NCI-H187 treated with DMSO at 0.1 percent for 48 hours (cell line): ENCODE measurements at places on chromosomes 13 and 19.

GRCh38 chr19:29873024-29873800, 61.4 kb downstream of the CCNE1 start:
- no peak for DNase-seq

GRCh38 chr13:101152184-101152583, 264.1 kb downstream of the NALCN start:
- peak; percentile 95 for DNase-seq

DNA sequence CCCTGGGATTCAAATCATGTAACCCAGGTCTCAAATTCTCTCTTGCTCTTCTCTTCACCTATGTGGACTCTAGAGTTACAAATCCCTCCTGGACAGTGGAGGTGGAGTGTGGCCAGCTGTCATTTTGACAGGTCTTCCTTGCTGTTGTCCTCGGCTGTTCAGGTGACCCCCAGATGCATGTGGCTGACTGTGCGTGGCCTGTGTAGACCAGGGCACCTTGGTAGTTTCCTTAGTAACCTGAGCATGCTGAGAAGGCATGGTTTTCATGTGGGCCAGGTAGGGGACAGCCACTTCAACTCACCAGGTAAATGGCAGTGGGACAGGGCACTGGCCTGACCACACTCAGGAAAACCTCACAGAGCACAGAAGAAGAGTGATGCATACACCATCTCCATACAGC, 155.0 kb upstream of the TSHZ3 start:
- no peak for DNase-seq

DNA sequence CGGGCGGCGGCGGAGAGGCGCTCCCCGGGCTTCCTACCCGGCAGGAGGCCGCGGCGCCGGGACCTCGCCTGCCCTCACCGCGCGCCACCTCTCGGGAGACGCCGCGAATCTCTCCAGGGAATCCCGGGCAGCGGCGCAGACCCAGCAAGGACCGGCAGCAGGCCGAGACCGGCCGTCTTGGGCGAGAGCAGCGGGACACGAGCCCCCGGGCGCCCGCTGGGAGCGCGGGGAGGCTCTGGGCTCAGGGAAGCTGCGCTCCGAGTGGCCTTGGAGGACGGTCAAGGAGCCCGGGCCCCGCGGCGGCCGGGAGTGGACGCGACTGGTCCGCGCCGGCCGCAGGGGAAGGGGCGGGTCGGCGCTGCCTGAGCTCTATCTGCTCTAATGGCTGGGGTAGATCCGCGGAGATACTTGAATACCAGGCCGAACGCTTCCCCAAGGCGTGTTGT, 14.7 kb downstream of the CDX2 start:
- no peak for DNase-seq

DNA sequence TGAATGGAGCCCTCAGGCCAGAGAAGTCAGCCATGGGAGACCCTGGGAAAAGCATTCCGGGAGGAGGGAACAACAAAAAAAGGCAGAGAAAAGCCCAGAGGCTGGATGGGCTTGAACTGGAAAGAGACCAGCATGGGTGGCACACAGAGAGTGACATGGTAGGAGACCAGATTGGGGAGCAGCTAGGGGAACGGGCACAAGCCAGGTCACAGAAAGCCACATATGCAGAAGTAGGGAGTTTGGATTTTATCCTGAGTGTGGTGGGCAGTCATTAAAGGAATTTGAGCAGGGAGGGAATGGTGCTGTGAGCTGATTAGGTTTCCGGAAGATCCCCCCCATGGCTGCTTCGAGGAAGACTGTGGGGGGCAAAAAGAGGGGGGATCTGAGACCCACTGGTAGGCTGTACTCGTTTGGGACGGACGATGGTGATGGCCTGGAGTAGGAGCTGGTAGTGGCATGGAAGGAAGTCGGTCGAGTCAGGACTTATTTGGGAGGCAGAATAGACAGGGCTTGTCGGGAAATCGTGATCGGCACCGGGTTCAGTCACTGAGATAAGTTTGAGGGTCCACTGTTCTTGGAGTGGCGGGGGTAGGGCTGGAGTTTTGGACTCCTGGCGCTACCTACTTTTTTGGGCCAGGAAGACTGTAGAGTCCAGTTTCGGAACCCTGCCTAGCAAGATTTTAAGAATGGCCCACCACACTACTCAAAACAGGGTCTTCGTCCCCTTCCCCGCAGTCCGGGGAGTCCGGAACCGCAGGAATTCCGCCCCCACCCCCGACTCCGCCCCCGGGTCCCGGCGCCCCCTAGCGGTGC, 949 bp downstream of the SERTAD1 start:
- no peak for DNase-seq

GRCh38 chr13:106369858-106370257, 165.6 kb downstream of the EFNB2 start:
- DNase-seq = no peak

- no peak for DNase-seq
These were observed 5.5 kb upstream of the RSPH6A start for GRCh38 chr19:45820413-45821102.
